ENCODE measurements at places on chromosomes 6 and 20. TPM values are rescaled to one million over a fixed set of nuclear protein-coding genes. Genes with fewer than 3 reads are reported as not detected.

Gene CDH26
- total RNA-seq: 0.44 TPM

DNA sequence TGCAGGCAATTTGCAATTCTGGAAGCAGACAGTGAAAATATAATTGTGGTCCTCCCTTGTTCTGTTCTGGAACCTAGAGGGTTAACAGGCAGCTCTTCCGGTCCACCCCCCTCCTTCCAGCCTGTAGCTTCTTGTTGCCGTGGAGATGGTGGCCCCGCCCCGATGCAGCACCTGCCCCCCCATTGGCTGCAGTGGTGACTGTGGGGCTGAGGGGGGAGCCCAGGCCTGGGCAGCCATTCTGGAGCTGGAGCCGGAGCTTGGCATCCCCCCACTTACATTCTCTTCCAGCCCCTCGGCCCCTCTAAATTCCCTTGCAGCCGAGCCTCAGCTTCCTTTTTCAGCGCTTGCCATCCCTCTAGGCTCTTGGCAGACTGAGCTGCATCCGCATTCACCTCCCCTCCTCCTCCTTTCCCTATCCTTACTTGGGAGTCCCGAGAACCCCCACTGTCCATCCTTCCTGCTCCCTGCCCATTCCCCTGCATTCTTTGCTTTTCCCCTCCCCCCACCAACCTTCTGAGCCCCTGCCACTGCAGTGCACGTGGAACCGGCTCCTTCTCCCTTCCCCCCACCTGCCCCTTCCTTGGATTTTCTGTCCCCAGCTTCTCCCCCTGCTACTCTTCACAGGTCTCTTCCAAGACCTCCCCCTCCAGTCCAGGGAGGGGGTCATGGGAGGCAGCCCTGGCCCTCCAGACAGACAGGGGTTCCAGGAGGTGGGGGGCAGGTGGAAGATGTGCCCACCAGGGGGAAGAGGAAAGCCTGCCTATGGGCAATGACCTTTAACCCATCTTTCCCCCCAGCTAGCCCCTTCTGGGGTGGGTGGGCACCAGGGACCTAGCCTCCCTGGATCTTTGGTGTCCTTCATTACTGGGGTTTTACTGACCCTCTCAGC lies 11.4 kb downstream of the SYNGAP1 start:
- DNase-seq: peak; percentile 41

GRCh38 chr6:115004204-115004603 lies 661.4 kb upstream of the HS3ST5 start:
- DNase-seq: no peak

DNA sequence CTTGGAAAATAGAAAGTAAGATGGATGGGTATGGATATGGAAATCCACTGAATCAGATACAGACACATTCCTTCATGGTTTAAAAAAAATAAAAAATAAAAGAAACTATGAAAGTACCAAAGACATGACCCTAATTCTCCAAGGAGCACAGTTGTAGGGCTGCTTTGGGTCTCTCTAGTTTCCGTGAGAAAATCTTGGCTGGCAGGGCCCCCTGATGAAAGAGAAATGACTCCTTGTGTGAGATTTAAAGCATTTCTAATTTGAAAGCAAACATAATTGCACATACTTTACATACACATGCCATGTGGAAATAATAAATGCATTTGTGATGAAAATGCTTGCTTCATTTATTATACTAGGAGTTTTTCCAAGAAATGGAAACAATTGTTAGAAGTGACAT lies 593.9 kb upstream of the BTBD3 start:
- DNase-seq: no peak

DNA sequence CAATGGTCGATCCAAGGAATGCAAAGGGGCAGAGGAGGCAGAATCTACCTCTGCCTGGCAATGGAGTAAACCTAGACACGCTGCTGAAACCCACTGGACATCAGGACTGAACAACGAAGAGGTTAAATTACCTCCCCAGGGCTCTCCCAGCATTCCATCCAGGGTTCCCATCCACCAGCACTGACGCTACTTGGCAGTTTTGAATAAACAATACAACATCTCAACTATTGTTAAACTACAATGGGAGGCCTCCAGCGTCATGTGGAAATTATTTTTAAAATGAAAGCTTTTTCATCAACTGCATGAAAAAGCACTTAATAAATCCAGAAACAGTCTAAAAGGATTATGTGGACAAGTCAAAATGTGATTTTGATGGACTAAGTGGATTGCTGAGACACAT lies 96.8 kb upstream of the NHSL1 start:
- no peak for DNase-seq

DNA sequence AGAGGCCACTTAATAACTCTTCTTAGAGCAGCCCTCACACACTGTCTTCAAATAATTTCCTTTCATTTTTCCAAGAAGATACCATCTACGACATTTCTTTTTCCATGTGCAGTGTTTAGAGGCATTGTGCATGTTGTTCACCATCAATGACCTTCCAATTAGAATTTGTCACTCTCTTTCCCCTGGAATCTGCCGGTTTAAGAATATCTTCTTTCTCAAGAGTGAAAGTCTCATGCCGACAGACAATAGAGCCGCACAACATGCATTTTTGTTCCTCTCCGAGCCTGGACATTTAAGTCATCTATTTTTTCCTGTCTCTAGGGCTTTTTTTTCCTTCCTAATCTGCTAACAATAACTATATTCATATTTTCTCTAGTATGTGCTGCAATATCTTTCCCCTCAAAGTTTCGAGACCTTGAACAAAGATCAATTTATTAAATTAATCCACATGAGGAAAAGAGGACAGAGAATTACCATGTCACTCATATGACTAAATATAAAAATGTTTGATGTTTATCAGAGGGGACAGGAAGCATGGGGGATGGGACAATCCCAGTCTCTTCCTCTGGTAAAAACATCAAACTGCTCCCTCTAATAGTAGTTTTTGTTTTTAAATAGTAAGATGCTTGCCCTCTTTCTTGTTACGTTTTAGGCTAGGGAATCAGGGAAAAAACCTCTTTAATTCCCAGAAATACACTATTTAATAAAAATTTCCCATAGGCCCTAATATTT lies 893.4 kb downstream of the C6orf118 start:
- DNase-seq: no peak

- DNase-seq: no peak
Measured at GRCh38 chr6:32815115-32815514, 1.7 kb downstream of the HLA-DOB start.

Data from Caki2 (cell line).